NCI-H2029 treated with DMSO at 0.1 percent for 48 hours (cell line): ENCODE measurements at places on chromosomes 2 and 18.

DNA sequence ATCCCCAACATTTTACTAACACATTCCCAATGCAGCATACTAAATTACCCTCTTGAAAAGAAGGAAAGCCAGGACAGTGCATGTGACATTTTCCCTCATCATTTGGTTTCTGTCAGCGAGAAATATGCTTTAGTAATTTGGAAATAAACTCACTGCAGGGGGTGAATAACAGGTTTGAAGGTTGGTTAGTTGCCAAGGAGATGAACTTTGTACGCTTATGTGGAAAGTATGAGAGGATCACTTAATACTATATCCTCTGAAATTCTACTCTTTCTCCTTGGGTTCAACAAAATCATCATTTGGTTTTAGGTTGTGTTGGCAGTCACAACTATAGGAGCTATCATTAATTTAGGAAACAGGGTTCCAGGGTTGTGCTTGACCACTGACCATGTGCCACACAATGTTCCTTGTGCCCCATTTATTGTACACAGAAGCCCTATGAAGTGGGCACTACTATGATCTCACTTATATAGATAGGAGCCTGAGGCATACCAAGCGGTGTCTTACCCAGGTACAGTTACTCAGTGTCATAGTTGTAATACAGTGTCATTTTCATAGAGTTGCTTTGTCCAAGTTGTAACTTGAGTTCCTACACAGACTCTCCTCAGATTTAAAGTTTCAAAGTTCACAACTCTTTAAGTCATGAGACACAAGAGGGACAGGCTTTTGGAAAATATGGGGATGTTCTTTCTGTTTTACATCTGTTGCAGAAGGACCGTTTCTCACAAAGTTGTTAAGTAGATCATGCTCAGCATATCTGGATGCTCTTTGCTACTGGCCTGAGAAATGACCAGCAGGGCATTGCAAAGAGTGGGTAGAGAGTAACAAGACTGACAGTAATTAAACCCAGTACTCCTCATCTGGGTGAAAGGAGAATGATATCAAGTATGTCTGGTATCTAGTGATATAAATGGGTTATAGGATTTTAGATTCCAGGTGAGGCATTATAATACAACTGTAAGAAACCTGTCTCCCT, 91.8 kb downstream of the MAP4K4 start:
- DNase-seq = no peak

- DNase-seq = no peak
Measured at GRCh38 chr2:234673961-234674759, 177.3 kb upstream of the ARL4C start.

DNA sequence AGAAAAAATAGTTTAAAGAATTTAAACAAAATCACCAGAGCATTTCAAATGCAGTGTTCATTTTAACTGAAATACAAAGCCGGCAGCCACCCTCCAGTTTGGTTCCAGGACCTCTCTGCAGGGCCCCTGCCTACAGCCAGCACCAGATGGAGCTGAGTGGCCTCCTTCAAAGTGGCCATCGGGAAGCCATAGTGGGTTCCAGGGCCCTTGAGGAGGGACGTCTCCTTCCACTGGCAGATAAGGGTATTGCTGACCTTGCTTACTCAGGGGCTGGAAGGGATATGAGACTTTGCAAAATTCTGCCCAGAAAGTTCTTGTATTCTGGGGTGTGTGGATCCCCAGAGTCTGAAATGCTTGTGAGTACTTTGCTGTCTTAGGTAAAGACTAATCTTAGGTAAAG, 205.2 kb upstream of the APCDD1 start:
- no peak for DNase-seq

DNA sequence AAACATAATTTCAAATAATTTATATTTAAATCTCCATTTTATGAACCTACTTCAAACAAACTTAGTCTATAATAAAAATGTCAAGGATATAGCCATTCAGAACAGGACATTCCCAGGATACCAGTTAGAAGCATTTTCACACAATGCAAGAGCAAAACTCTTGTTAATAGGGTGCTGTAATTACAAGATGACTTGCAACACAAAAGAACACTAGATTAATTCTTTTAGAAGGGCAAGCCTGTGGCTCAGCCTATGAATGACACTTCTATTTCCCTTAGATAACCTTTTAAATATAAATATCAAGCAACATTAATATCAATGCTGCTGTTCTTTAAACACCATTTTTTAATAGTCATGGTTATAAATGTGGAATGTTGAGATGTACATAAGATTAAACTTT, 157.9 kb upstream of the SCN7A start:
- no peak for DNase-seq

DNA sequence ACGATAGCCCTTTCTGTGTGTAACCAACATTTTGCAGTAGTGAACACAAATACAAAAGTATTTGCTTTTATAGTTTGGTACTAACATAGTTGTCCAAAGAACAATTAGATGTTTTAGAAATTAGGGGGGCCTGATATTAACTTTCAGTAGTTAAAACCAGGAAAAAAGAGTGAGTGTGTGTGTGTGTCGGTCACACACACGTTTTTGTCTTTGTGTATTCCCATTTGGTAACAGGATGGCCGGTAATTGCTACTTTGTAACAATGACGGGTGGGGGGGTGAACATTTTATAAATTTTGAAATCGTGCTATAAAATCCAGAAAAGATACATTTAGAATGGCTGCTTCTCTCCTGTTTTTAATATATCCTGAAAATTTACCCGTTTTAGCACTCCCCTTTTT, 1.5 kb downstream of the PPIG start:
- DNase-seq = no peak

DNA sequence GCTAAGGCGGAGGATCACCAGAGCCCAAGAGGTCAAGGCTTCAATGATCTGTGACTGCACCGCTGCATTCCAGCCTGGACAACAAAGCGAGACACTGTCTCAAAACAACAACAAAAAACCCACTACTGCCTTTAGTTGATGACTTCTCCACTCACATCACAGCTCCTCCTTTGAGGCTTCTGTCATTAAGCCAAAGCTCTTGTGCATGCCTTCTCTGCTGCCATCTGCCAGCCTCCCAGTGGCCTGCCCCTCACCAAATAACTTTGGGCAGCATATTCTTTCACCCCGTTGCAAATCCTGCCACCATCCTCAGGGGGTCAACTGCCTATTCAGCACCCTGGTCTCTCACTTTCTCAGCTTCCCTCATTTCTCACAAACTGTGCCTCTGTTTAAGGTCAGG, 27.5 kb downstream of the OSBPL1A start:
- DNase-seq = no peak

- DNase-seq = no peak
Measured at GRCh38 chr18:13608791-13609532, 117.4 kb downstream of the FAM210A start.

DNA sequence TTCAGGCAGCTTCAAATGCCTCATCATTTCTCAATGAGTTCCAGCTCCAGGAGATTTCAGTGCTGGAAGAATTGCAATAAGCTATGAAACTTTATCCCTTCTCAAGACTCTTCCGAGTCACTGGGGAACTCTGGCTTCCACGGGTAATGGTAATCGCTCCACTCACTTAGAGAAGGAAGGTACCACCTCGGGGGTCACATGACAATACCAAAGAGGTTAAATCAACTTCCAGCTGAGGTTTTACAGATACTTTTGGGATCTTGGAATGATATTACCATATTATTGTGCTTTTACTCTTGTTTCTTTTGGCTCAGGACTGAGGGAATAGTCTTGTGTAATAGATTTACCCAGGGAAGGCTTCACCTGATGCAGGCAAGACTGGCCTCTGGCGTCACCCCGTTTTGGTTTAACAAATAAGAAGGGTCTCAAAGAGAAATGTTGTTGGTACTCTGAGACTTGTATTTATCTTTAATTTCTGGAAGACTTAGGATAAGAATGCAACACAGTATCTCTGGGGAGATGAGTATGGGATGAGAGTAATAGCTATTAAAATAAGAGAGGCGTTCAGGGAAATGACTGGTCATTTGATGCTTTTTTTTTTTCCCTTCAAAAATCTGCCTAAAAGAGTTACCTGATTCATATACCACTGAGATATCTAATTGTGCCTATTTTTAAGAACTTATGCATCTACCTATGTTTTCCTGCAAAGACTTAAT, 316.9 kb upstream of the ZEB2 start:
- DNase-seq = no peak

DNA sequence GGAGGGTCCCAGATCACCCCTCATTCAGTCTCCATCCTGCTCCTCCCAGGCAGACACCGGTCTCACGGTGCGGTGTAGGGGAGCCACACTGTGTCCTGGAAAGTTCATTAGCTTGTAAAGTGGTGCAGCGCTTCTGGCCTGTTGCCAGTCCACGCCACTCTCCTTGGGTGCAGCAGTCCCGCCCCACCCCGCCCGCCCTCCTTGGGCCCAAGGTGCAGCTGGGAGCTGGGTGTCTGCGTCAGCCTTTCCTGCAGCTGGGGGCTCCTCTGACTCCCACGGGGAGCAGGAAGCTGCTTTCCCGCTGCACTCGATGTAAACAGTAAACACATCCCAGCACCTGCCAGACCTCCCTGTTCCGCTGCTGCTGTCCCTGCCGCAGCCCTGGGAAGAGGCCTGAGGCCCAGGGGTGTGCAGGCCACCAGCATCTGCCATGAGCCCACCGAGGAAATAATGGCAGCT, 53.8 kb upstream of the ASB18 start:
- DNase-seq = no peak

- no peak for DNase-seq
Measured at GRCh38 chr2:224202281-224202865, 163.3 kb upstream of the SERPINE2 start.

GRCh38 chr2:86675104-86675503, 45.0 kb upstream of the RMND5A start:
- DNase-seq = no peak

GRCh38 chr2:190380962-190381412, 27.2 kb upstream of the MFSD6 start:
- DNase-seq = no peak

DNA sequence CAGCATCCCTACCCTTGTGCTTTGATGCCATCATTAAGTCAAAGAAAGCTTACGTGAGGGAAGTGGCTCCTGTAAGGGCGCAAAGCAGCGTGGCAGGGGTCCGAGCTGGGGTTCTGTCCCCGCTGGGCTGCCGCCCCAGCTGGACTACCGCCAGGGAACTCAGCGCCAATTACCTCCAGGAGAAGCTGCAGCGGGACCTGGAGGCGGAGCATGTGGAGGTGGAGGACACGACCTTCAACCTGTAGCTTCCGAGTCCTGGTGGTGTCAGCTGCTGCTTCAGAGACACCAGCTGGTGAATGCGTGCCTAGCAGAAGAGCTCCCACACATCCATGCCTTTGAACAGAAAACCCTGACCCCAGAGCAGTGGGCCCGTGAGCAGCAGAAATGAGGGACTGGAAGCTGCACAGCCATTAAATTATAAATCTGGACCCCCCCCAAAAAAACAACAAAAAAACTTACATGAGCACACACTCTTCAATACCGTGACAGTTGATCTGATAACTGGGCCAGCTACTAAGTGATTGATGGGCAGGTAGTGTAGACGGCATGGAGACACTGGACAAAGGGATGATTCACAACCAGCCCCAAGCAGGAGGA, 20.1 kb upstream of the YES1 start:
- DNase-seq = no peak

- DNase-seq = no peak
Measured at GRCh38 chr2:29766191-29766590, 155.2 kb downstream of the ALK start.

DNA sequence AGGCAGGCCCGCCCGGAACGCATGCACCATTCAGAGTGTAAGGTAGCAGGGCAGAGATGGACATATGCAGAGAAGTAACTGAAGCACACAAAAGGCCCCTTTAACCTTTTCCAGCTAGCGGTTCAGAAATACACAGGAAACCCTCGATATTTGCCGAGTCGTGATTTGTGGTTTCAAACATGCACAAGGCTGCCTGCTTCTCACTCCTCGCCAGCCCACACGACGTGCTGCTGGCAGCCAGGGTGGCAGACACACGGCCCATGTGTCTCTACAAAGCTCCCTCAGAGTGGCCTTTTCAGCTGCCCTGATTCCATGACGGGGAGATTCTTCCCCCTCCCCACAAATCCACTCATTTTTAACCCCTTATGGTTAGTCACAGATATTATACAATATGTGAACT, 23.6 kb downstream of the ZBTB7C start:
- DNase-seq = no peak

GRCh38 chr2:48438266-48438665, 91.7 kb upstream of the STON1 start:
- DNase-seq = no peak

- no peak for DNase-seq
Measured at GRCh38 chr2:39735648-39736047, 43.4 kb downstream of the THUMPD2 start.

GRCh38 chr2:180677200-180677599, 303.2 kb upstream of the UBE2E3 start:
- DNase-seq = no peak

GRCh38 chr2:222281506-222281905, 17.3 kb downstream of the PAX3 start:
- DNase-seq = no peak

DNA sequence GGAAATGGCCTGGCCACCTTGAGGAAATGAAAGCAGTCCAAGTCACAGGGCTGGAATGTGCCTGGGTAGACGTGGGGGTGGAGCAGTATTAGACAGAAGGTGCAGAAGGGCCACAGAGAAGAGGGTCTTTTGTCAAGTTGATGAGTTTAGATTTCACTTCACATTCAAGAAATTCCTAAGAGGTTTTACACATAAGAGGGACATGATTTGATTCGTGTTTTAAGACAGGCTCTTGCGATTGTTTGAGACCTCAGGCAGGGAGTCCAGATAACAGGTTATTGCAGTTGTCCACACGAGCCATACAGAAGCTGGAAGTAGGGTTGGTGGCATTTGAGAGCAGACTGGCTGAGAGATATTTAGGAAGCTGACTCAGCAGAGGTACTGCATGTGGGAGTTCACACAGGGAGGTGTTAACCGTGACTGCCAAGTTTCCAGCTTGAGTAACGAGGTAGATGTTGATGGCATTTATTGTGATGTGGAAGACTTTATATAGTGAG, 64.6 kb downstream of the NEB start:
- no peak for DNase-seq

GRCh38 chr2:23607925-23608324, 222.9 kb downstream of the KLHL29 start:
- DNase-seq = no peak

DNA sequence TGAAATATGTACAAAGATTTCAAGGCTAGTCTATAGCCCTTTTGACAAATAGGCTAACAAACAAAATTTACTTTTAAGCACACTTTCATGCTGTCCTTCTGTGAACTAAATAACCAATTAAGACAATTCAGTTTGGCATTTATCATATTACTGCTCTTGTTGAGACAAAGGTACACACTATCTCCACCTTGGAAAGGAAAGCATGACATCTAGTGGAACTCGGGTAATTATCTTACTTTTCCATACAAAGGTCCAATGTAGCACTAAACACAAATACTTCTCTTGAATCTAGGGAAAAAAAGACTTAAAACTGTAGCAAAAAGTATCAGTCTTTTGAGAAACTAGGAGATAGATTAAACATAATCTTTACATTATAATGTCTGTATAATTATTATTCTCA, 125.0 kb upstream of the CD226 start:
- DNase-seq = no peak

GRCh38 chr2:9405636-9406035, 17.7 kb downstream of the ITGB1BP1 start:
- no peak for DNase-seq

GRCh38 chr18:25587545-25587944, 235.6 kb upstream of the ZNF521 start:
- no peak for DNase-seq
